Stimulated activated CD8-positive, alpha-beta memory T cell treated with anti-CD3 and anti-CD28 coated beads, Interleukin-15, amount 100 ng/mL, for 48 hours (primary cell): ENCODE measurements at places on chromosomes 1 and 21.

- no peak for DNase-seq
Observed at GRCh38 chr1:212500983-212501382, 68.3 kb downstream of the NENF start.

DNA sequence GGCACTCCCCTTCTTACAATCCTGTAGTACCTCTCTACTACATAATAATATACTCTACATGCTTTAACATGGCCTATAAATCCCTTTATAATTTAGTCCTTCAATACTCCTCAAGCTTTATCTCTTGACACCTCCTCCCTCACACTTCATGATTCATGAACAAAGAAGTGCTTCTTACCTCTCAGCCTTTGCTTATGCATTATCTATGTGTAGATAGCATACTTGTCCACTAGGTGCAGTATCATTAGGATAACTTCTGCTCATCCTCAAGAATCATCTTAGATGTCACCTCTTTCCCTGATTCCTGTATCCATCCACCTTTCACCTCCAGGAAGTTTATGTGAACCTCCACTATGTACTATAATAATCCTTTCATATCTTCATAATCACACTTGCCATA is 74.4 kb downstream of the COL24A1 start:
- no peak for DNase-seq

GRCh38 chr1:172325531-172325930 is 95.0 kb upstream of the C1orf105 start:
- no peak for DNase-seq

- no peak for DNase-seq
Observed at GRCh38 chr1:183416850-183417771, 1.1 kb downstream of the NMNAT2 start.

GRCh38 chr1:76073481-76073880 is 1.1 kb upstream of the ST6GALNAC3 start:
- no peak for DNase-seq

DNA sequence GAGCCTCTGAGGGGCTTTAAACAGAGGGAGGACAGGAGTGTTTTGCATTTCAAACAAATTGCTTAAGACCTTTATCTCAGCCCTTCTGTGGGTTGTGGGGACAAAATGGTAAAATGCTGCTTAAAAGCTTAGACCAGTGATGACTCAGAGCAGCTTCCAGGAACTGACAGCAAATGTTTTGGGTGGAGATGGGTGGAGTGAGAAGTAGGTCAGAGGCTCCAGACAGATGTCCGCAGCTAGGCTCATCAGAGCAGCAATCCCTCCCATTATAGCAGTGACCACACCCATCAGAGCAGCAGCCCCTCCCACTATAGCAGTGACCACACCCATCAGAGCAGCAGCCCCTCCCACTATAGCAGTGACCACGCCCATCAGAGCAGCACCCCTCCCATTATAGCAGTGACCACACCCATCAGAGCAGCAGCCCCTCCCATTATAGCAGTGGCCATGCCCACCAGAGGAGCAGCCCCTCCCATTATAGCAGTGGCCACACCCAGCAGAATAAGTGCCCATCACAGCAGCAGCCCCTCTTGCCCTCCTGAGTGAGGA is 532.2 kb downstream of the MATN1 start:
- DNase-seq = peak; percentile 10

DNA sequence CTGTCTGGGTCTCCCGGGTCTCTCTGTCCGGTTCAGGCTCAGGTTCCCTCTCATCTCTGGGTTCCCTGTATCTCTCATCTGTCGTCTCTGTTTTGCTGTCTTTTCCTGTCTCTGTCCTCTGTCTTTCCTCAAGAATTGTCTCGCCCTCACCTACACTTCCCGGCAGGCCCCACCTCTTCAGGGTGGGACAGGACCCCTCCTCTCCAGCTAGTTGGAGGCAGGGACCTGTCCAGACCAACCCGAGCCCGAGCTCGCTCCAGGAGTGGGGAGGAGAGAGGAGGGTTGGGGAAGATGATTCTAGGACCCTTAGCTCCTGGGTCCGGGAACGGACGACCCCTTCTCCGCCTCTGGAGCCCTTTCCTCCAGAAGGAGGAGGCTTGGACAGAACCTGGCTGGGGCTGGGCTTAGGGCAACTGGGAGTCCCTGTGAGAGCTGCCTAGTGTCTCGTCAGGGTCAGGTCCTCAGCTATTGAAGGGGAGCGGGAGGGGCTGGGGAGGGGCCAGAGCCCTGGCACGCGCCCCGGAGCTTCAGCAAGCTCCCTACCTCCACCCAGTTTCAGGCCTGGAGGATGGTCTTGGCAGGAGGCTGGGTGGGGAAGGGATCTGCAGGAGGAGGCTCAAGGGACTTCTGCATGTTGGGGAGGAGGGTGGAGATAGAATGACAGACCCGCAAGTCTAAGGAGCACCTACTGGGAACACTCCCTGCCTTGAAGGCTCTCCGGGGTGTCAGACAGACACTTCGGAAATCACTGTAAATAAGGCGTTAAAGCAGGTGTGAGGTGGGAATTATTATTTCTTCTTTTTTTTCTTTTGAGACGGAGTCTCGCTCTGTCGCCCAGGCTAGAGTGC is 26.3 kb upstream of the EPB41 start:
- no peak for DNase-seq

DNA sequence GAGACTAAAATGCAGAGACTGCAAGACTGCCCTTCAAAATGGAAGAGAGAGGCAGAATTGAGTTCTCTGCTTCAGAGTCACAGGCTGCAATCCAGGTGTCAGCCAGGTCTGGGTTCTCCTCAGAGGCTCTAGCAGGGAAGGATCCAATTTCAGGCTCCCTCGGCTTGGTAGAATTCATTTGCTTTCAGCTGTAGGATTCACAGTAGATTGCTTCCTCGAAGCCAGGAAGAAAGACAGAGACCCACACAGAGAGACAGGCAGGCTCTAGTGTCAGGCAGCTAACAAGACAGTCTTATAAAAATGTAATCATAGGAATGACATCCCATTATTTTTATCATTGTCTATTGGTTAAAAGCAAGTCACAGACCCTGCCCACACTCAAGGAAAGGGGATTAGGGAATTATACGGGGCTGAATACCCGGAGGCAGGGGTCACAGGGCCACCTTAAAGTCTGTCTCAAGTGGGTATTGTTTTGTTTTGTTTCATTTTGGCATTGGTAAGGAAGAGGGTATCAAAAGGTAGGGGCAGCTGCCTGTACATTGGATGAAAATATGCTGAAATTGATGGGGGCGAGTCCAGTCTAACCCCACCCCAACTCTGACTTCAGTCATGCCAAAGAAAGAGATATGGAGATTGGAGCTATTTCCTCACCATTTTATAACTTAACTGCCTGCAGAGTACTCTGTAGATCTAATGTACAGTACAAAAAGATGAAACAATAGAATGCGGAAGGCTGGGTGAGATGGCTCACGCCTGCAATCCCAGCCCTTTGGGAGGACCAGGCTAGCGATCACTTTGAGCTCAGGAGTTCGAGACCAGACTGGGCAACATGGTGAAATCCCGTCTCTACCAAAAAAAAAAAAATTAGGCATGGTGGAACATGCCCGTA is 9.5 kb upstream of the TBCE start:
- no peak for DNase-seq

DNA sequence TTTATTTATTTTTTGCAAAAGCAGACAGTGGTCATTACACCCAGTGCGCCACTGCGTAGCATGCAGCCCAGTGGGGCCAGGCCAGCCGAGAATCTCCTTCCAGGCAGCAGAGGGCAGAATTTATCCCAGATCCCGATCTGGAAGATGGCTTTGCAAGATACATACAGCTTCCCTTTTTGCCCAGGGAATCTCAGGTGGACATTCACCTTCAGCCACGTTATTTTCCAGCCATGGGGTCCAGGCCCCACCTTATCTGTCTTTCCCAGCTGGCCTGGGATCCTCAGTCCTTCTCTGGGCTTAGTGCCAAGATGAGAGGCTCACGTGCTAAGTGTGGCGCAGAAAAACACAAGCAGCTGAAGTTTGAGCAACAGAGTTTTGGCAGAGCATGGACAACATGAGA is 123.6 kb downstream of the AJAP1 start:
- no peak for DNase-seq

GRCh38 chr1:205598841-205599668 is 32.8 kb downstream of the ELK4 start:
- DNase-seq = no peak

- no peak for DNase-seq
Observed at GRCh38 chr21:45105906-45106485, 31.6 kb downstream of the ADARB1 start.

DNA sequence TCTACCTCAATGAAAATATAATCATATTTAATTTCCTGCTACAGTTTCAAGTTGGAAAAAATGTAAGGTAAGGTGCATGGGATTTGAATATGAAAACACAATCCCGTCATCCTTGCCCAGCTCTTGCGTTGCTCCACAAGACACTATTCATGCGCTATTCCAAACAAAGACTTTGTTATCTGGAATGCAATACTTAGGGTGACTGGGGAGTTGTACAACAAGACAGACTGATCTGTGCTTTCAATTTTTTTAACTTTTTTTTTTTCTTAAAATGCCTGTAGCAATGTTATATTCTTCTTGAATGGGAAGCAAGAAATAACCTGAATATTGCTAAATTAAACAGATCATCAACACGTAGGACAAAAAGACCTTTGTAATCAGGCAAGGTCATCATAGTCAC is 1077.2 kb downstream of the TTLL7 start:
- no peak for DNase-seq

DNA sequence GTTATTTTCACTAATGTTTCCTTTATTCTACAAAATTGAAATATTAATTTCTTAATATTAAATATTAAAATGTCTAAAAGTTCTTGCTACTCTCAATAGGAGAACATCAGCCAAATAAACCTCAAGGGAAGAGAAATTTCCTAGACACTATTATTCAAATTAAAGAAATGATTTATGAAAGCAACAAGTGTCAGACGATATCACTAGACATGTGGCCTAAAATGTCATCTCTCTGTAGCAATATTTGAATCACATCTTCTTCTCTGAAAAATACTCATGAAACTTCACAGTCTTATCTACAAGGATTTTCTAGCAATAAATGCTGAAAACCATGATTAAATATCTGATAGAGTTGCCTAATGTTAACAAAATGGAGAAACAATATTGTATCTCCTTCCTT is 2.5 kb upstream of the SERBP1 start:
- DNase-seq = no peak

- DNase-seq = no peak
Observed at GRCh38 chr1:20958430-20958829, 171.3 kb upstream of the HP1BP3 start.

DNA sequence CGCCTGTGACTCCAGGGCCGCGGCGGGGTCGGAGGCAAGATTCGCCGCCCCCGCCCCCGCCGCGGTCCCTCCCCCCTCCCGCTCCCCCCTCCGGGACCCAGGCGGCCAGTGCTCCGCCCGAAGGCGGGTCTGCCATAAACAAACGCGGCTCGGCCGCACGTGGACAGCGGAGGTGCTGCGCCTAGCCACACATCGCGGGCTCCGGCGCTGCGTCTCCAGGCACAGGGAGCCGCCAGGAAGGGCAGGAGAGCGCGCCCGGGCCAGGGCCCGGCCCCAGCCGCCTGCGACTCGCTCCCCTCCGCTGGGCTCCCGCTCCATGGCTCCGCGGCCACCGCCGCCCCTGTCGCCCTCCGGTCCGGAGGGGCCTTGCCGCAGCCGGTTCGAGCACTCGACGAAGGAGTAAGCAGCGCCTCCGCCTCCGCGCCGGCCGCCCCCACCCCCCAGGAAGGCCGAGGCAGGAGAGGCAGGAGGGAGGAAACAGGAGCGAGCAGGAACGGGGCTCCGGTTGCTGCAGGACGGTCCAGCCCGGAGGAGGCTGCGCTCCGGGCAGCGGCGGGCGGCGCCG is at the start of gene SIM2:
SIM2 (plus strand) TSS at position 135 of the 565 bp plus-strand sequence. CDS start 632 bp downstream, outside the sequence.
- DNase-seq = no peak

DNA sequence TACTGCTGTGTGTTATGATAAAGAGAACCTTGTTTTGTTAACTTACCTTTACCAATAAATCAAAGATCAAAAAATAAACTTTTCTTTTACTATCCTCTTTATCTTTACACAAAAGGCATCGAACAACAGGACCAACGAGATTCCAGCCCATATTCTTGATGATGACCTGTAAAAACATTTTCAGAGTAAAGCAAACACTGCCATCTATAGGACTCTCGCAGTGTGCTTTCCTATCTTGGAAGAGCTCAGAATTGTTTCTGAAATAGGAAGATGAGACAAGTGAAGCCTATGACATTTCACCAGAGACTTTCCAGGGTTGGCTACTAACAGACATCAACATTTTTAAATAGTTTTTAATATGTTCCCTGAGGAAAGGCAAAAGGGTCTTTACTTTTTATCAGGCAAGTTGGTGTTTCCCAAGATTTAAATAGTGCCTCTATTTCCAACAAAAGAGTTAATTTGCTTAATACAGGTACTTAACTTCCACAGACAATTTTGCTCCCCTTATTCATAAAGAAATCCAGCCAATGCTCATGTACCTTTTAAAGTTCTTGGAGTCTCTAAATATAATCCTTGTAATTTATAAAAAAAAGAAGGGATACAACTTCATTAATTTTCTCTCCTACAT is 7.3 kb downstream of the GLMN start:
- DNase-seq = no peak

GRCh38 chr1:241645199-241645598 is 5.0 kb upstream of the CHML start:
- no peak for DNase-seq

DNA sequence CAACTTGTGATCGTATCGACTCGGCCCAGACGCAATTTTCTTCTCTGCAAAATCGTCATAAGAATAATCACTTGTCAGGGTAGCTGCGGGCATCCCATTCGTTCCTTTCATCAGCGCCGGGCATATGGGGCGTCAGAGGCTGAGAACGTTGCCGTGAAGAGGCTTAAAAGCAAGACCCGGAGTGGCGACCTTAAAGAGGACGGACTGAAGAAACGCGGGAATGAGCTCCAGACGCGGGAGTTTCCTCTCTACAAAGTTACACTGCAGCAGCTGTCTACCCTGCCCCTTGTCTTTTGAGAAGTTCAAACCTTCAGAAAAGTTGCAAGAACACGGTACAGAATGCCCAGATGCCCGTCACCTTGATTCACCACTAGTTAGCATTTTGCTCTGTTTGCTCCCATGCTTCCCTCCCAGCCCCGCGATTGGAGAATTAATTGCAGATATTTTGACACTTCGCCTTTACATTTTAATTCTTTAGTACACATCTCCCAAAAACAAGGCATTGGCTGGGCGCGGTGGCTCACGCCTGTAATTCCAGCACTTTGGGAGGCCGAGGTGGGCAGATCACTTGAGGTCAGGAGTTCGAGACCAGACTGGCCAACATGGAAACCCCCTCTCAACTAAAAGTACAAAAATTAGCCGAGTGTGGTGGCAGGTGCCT is 967 bp downstream of the CENPS start:
- DNase-seq = no peak

- DNase-seq = no peak
Observed at GRCh38 chr1:65207317-65207716, 59.3 kb downstream of the AK4 start.

DNA sequence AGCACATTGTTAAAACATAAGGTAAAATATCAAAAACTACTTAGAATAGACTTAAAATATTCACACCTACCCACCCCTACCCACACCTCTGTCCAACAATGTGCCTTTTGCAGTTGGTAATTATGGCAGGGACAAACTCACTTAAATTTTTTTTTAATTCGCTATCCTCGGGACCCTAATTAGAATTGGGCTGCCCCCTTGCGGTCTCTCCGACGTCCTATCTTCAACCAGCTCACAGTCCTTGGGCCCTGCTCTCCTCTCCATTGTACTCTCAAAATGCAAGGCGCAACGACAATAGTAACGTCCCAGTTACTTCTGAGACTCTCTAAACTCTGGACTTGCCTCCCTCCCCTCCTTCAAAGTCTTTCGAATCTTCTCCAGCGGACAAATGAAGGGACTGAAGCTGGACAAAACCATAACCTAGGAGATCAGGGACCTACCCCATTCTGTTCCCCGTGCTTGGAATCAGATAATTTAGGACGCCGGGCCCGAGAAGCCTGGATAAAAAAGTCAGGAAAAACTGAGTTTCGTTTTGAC is 1.1 kb upstream of the CIART start:
- DNase-seq = peak; percentile 38

GRCh38 chr1:5670590-5671350 is 321.5 kb downstream of the NPHP4 start:
- DNase-seq = no peak
